ENCODE measurements at places on chromosomes 4 and X.

- DNase-seq = no peak
Observed at GRCh38 chr4:40934676-40935075, 184.9 kb downstream of the NSUN7 start.

DNA sequence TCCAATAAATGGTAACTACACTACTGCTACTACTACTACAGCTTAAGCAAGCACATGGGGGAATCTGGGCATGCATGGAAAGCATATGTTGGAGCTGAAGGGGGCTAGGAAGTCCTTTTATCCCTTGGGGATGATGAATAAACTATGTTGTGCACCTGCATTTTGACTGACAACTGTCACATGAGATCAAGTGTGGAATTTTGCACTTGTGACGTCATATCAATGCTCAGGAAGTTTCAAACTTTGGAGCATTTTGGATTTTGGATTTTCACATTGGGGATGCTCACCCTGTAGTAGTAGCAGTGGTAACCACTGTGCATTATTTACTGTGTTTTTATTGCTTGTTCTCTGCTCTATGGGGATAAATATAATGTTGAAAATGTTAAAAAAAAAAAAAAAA lies 100.5 kb upstream of the SMAD1 start:
- DNase-seq = no peak

GRCh38 chr4:62168681-62169080 lies 968.6 kb downstream of the ADGRL3 start:
- DNase-seq = no peak

DNA sequence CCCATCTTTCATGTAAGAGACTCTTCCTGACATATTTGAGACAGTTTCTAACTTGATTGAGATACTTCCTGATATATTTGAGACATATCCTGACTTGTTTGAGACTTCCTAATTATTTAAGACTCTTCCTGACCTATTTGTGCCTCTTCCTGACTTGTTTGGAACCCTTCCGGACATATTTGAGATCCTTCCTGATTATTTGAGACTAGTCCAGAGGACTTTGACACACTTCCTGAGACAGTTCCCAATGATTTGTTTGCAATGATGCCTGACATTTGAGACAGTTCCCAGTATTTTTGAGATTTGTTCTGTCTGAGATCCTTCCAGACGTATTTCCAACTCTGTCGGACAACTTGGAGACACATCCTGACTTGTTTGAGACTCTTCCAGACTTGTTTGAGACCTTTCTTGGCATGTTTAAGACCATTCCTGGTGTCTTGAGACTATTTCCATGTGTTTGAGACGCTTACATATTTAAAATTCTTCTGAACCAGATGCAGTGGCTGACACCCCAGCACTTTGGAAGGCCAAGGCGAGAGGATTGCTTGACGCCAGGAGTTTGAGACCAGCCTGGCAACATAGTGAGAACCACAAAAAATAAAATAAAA lies 118.9 kb upstream of the USP9X start:
- DNase-seq = no peak

DNA sequence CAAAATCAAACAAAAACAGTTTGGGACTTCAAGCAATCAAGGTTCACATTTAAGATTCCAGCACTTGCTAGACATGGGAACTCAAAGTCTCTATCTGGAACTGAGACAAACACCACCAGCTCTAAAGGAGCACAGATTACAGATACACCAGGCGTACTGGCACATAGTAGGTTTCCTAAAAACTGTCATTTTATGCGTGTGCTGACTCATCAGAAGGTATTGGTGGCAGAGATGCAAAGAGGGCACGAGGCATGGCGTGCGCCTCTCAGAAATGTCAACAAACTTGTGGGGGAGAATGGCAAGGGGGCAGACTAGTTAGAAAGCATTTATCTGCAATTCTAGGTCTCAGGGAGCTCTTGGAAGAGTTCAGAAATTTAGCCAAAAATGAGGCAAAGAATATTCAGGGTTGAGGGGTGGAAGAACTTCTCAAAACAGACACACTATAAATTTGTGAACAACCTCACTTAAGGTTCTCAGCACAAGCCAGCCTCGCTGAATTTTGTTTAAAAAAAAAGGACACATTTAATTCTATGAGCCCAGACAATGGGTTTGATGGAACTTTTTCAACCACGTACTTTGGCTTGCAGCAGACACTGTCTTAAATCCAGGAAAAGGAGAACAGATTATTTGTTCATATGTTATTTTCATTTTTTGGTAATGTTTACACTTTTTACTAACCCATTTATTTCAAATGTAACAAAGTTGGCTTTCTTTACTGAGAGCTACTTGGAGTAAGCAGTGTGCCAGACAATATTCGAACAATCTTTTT lies 100.0 kb downstream of the SHISA3 start:
- DNase-seq = no peak

DNA sequence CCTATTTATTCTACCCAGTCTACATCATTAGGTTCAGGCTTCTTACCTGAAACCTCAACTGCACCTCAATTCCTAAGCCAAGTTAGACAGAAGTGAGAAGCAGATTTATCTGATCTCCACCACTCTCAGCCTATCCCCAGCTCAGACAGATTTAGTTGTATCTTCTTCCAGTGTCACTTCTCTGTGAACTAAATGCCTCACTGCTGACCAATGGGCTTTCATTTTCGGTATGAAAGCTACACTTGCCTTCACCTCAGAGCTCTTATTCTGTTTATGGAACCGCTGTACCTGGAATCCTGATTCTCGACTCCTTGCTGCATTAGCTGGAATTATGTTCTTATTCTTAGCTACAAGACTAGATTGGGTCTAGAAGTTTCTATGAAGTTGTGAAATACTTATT lies 833.2 kb downstream of the CCSER1 start:
- no peak for DNase-seq
